ENCODE measurements at places on chromosomes 2 and 18. TPM values are rescaled to one million over a fixed set of nuclear protein-coding genes. Genes with fewer than 3 reads are reported as not detected.

Gene SERPINB4
- not detected for total RNA-seq

Gene ST6GAL2
- 0.19 TPM for total RNA-seq

Gene CYB5A
- 101 TPM for total RNA-seq

Gene FN1
- 133 TPM for total RNA-seq

Gene DNAH6
- total RNA-seq = 0.26 TPM

Gene KCNG2
- total RNA-seq = not detected

Gene ALLC
- total RNA-seq = not detected

Gene WDR43
- 42.1 TPM for total RNA-seq

Gene SPOPL
- 15.2 TPM for total RNA-seq

Gene LOXHD1
- 0.98 TPM for total RNA-seq

Gene SMCHD1
- total RNA-seq = 35.2 TPM

Gene FAM110C
- 3.2 TPM for total RNA-seq

Gene HOXD4
- total RNA-seq = 0.40 TPM

Gene SLC38A11
- total RNA-seq = 0.41 TPM

Gene PRKAG3
- 0.19 TPM for total RNA-seq

Gene CGREF1
- total RNA-seq = 0.40 TPM

Gene PCARE
- 0.20 TPM for total RNA-seq

Gene KATNAL2
- 3.9 TPM for total RNA-seq

Gene RUFY4
- total RNA-seq = 0.21 TPM

Gene UGT1A10
- total RNA-seq = not detected

Gene ARHGAP28
- total RNA-seq = 3.7 TPM

Gene CDKL4
- 0.47 TPM for total RNA-seq

Gene TEX44
- not detected for total RNA-seq

Gene SPP2
- total RNA-seq = not detected

Gene GNAL
- 1.4 TPM for total RNA-seq

Gene POTEC
- total RNA-seq = not detected

Gene NT5DC4
- total RNA-seq = not detected

Gene C2orf76
- 6.2 TPM for total RNA-seq

Measured in heart right ventricle (tissue), 16 donors.